ENCODE measurements at places on chromosomes 12 and 14.
A peak's percentile ranks its signal among the peaks of the same experiment; 100 is the strongest.

DNA sequence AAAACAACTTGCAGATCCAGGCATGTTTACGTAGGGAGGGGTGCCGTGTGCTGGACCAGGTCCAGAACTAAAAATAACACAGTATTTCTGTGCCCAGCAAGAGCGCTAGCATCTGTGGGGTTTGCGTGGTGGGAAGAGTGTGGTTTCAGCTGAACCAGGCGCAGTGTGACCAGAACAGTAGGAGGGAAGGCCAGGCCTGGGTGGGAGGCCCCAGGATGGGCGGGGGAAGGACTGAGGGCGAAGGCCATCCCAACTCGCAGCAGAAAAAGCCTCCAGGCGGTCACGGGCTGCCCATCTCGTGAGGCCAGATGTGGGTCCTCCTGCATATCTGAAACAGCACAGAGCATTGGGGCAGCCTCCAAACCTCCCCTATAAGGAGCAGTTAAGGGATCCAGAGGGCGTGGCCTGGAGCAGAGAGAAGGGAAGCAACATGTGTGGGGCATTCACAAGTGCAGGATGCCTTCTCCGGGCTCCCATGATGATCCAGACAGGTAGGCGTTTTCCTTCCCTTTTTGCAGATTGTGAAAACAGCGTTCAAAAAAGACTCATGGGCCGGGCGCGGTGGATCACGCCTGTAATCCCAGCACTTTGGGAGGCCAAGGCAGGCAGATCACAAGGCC is 17.8 kb upstream of the CD9 start:
- H3K4me3 ChIP-seq: no peak overlapping the region
- no peak overlapping the region for H3K27ac ChIP-seq
- H3K27me3 ChIP-seq: peaks cover 7% of the 10 kb centered on the region
- H3K4me1 ChIP-seq: no peaks in the 10 kb centered on the region

DNA sequence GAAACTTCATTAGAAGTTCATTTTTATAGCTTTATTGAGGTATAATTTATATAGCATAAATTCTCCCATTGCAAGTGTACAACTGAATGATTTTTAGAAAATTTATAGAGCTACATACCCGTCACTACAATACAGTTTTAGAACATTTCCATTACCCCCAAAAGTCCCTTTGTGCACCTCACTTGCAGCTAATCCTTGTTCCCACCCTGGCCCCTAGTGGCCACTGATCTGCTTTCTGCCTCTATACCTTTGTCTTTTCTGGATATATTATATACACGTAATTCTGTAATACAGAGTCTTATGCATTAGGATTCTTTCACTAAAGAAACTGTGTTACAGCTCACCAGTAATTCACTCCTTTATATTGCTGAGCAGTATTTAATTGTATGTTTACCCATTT is 145.1 kb upstream of the DIO2 start:
- H3K27ac ChIP-seq: no peak overlapping the region
- no peak for DNase-seq
- H3K36me3 ChIP-seq: no peaks in the 10 kb centered on the region
- no peaks in the 10 kb centered on the region for H3K27me3 ChIP-seq
- H3K4me1 ChIP-seq: no peaks in the 10 kb centered on the region
- no peak overlapping the region for H3K4me3 ChIP-seq

GRCh38 chr12:29644536-29645162 is 139.1 kb downstream of the TMTC1 start:
- H3K27me3 ChIP-seq: no peaks in the 10 kb centered on the region
- H3K27ac ChIP-seq: no peak overlapping the region
- DNase-seq: no peak
- H3K36me3 ChIP-seq: no peaks in the 10 kb centered on the region
- no peak overlapping the region for H3K4me3 ChIP-seq

- peaks cover 46% of the 10 kb centered on the region for H3K4me1 ChIP-seq
- H3K4me3 ChIP-seq: peak overlapping the region; percentile 93
- H3K27ac ChIP-seq: peak overlapping the region; percentile 99
- H3K27me3 ChIP-seq: no peaks in the 10 kb centered on the region
- H3K36me3 ChIP-seq: peaks cover 24% of the 10 kb centered on the region
Observed at GRCh38 chr12:100141998-100142850, 450 bp downstream of the BLTP3B start.

- H3K4me3 ChIP-seq: no peak overlapping the region
- no peak for DNase-seq
- no peaks in the 10 kb centered on the region for H3K4me1 ChIP-seq
- H3K36me3 ChIP-seq: no peaks in the 10 kb centered on the region
Observed at GRCh38 chr12:116442304-116442703, 116.9 kb upstream of the MAP1LC3B2 start.

DNA sequence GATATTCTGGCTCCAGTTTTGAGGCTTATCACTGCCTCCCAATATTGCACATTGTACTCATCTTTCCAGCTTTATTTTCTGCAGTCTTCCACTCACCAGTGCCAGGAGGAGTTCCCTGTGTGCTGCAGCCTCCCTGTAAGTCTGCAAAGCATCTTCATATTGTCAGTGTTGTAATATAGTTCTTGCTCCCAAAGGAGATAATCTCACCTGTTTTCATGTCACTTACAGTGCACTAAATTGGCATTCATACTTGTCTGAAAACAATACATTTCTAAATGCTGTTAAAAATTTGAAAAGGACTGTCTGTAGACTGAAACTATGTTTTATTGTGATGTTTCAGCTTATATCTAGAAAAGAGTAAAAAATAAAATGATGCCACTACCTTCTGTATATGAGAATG is 146.8 kb upstream of the TMTC1 start:
- no peaks in the 10 kb centered on the region for H3K36me3 ChIP-seq
- H3K27ac ChIP-seq: no peak overlapping the region
- H3K4me3 ChIP-seq: no peak overlapping the region
- DNase-seq: no peak
- H3K4me1 ChIP-seq: no peaks in the 10 kb centered on the region
- no peaks in the 10 kb centered on the region for H3K27me3 ChIP-seq

- no peak overlapping the region for H3K27ac ChIP-seq
- no peak overlapping the region for H3K4me3 ChIP-seq
- DNase-seq: peak; percentile 71
- peaks cover 2% of the 10 kb centered on the region for H3K4me1 ChIP-seq
Observed at GRCh38 chr14:54348001-54348611, 48.7 kb upstream of the CDKN3 start.

GRCh38 chr12:52779914-52780313 is 2.8 kb upstream of the KRT76 start:
- H3K36me3 ChIP-seq: no peaks in the 10 kb centered on the region
- no peak overlapping the region for H3K4me3 ChIP-seq
- no peaks in the 10 kb centered on the region for H3K4me1 ChIP-seq
- H3K27me3 ChIP-seq: peaks cover 14% of the 10 kb centered on the region
